ENCODE measurements at places on chromosomes 11 and 22.

GRCh38 chr11:15278128-15278527, 163.4 kb downstream of the INSC start:
- peak; percentile 13 for DNase-seq

- peak; percentile 47 for DNase-seq
Observed at GRCh38 chr11:90134478-90135003, at the start of gene NAALAD2. NAALAD2 (plus strand) TSS chr11:90134663; CDS start chr11:90134759, 96 bp downstream.

DNA sequence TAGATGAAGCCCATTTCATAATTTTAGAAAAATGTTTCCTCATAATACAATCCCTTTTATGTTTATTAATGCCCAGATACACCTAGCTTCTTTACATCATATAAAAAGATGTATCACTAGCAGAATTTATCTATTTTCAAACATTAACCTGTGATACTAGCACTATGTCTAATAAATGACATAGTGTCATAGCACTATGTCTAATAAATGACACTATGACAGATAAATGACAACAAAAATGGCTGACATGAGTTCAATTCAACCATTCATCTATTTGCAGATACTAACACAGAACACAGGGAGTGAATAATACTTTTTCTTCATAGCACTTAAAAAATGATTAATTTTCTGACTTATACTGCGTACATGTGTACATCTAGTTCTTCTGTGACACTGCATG, 19.4 kb upstream of the KDM4E start:
- no peak for DNase-seq

DNA sequence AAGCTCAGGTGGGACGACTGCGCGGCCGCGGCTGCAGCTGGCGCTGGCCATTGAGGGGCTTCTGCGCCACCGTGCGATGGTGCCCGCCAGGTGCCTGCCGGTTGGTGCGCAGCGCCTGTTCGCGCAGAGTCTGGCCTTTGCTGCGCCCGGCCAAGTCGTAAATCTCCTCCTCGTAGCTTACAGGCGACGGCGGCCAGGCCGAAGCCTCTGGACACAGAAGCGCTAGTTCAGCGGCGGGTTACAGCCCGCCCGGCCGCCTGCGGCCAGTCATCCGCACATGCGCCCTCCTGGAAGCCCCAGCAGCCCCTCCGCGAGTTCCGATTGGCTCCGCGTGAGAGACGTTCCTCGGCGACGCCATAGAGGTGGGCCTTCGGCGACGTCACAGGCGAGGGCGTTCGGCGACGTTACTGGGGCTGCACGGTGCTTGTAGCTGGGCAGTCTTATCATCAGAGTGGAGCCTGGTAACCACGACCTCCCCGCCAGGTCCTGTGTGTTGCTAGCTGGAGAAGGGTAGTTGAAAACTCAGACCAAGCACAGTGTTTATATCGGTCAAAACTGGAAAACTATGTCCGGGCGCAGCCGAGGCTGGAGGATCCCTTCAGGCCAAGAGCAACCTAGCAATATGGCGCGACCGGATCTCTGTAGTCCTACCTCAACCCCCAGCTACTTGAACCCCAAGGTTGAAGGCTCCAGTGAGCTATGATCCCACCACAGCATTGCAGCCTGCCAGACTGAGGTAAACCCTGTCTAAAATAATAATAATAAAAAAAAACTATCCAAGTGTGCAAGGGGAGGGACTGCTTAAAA, 265.7 kb downstream of the OR4C45 start:
- DNase-seq = no peak

DNA sequence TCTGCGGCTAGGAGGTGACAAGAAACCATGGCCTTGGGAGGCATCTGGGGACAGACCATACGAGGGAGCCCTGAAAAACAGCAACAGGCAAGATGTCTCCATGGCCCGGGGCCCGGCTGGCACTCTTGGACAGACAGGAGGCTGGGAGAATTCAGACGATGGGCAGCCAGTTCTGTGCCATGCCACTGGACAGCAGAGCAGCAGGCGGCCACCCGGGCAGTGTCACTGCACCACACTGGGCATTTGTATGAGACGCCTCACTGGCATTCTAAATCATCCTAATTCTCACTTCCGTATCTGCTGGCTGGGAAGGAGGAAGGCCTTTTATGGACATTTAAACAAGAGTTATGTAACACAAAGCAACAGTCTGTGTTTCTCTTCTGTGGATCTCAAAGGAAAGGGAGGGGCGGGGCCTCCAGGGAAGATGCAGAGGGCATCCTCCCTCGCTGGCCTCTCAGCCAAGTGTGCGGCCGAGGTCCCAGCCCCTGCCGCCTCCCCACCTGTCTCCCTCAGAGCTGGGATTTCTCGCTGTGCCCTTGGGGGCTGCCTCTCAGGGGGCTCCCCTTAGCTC, 350.3 kb downstream of the SHANK2 start:
- no peak for DNase-seq

DNA sequence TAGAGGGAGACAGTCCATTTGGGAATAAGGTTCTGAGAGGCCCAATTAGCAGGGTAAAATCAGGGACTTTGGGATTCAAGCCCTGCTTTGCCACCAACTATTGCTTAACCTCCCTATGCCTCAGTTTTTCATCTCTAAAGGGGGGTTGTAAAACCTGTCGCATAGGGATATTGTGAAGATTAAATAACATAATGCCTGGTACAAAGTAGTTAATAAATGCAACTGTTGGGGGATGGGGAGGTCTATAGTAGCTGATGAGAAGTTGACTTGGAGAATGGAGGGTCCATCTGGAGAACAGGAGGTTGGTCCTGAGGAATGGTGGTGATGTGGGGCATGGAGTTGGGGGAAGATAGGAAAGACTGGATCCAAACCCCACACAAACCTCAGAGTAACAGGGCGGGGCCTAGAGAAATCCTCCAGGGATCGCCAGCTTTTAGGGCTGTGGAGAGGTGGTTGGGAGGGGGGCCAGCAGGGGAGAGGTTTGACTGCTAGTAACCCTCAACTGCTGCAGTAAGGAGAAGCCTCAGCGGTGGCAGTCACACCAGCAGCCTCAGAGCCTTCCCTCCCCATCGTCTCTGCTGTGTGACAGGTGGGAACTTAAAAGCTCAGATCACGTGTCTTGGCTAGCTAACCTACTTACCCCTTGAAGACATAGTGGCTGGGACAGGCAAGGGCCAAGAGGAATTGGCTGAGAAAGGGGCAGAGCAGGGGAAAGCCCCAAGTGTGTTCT, 1.1 kb upstream of the ABCG4 start:
- no peak for DNase-seq

DNA sequence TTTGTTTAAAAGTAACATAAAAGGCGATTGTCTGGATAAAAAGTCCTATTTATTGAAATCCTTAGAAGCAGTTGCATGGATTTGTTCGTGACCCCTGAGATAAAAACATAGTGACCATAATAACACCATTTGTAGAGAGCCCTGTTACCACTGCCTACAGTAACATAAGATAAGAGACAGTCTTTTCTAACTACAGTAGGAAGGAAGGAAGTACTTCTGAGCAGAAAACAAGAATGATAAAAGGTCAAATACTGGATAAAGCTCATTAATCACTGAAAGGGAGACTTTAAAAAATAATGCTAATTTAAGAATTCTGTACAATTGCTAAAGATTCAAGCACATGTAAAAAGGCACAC, 47.1 kb upstream of the SOX6 start:
- DNase-seq = no peak

- no peak for DNase-seq
Observed at GRCh38 chr11:77252555-77253270, 48.8 kb downstream of the GDPD4 start.

DNA sequence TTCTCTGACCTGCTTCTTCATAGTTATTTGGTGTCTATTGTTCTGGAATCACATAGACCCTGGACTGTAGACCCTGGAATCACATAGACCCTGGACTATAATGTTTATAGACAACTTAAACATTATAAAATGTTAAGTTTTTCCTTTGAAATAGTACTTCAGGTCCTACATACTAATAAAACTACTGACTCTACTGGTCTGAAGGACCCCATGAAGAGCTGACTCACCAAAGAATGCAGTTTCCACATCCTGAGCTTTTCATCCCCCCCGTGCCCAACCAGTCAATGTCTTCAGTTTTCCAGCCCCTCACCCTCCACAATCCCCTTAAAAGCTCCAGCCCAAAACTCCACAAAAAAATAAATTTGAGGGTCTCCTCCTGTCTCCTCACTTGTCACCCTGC, 6.6 kb upstream of the PLEKHA7 start:
- DNase-seq = peak; percentile 61

DNA sequence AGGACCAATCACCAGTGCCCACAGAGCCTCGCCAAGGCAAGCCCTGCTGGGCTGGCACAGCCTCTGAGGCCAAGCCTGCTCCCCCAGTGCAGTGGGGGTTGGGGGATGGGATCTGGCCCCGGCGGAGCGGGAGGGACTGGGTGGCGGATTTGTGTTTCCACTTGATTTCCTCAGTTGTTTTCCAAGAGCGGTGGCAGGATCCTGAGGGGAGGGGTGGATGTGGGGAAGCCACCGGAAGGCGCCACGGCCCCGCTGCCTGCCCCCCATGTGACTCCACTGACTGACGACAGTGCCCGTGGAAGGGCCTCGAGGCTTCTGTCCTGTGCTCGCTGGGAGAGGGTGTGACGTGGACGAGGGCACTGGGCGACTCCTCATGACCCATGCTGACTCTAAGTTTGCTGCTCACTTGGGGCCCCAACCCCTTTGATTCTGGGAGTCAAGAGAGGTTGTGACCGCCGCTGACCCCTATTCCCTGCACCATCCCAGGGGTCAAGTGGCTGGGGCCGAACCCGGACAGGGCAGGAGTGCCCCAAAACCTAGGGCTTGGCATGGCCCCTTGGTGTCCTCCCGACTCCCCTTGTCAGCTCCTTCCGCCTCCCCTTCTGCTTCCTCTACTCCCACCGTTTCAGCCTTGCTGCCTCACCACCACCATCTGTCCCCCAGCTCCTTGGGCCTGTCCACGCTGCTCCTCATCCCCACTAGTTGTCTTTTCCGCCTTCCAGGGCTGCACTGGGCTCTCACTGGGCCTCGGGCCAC, 23.5 kb upstream of the PICK1 start:
- DNase-seq = no peak

DNA sequence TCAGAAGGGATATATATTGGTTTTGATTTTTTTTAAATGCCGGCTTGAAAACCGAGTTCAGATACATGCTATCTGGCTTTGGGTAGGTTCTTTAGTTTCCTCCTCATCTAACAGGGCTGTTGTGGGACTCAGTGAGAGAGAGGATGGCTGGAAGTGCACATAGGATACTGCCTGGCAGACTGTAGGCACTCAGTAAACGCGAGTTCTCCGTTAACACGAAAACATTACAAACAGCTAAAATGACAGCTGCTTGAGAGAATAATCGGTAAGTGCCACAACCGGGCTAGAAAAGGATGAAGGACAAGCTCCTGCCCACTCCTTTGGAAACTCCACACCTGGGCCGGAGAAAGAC, 369 bp downstream of the XRRA1 start:
- DNase-seq = no peak

DNA sequence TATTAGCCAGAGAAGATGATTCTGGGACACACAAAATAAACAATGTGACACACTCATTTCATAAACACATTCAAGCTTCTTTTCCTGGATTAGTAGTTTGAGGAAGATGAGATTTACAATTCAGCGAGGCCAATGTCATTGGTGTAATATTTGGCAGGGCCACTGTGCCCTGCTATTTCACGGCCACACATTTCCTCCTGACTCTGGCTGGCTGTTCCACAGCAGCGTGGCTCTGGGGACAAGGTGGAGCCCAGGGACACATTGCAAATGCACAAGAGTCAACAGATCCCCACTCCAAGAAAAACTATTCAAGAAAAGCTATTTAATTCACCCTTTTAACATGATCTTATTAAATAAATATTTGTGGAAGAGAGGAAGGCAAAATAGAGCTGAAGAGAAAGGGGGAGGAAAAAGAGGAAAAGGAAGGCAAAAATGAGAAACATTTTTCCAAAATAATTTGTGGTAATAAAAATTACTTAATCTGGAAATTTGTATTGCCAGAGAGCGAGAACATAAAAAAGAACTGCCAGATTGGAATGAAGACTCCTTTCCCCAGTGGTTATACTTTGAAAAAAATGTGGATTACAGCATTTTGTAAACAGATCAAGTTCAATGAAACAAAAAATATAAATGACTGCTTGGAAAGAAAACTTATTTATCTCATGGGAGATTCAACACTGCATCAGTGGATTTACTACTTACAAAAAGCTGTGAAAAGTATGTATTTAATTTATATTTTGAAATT, 27.1 kb downstream of the NXPE2 start:
- DNase-seq = no peak
